ENCODE measurements at places on chromosomes 7 and 10.

GRCh38 chr10:31103112-31103511, 71.4 kb upstream of the ZNF438 start:
- DNase-seq, result no peak

DNA sequence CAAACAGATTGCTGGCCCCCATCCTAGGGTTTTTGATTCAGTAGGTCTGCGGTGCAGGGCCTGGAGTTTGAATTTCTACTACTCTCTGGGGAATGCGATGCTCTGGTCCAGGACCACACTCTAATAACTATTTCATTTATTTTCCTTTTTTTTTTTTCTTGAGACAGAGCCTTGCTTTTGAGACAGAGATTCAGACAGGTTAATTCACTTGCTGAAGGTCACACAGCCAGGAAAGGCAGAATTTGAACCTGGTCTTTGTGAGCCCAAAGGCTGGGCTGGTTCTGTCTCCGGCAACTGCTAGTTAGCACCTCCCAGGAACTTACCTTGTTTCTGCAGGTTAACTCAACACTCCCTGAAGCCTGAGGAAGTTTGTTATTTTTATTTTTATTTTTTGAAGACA, 11.5 kb downstream of the SPACDR start:
- no peak for DNase-seq

DNA sequence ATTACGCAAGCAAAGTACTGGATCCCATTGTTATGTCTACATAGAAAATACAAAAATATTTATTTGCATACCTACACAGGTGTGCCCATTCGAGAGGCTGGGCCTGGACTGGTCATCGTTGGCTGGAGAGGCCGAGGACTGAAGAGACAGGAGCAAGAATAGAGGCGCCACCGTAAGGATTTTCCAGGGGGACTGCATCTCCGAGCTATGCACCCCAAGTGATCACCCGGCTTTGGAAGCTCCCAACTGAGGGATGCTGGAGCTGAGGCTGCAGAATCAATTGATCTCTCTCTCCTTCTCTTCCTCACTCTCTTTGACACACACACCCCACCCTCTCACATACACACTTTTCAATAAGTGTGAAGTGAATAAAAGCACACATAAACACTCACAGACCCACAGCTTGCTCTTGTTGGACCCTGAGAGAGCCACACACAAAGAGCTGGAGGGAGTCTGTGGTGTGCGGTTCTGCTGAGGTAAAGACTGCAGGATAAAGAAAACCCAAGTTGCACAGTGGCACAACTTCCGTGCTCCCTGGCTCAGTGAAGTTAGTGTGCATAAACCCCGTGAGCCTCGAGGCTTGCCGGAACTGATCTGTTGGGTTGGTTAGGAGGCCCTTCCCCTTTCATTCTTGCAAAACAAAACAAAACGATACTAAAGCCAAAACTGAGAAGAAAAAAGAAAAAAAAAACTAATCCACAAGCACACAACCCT, at the start of gene AOAH:
Gene AOAH (minus strand): TSS at position 544 of the 714 bp plus-strand sequence. CDS start 346 bp downstream, at position 198.
- no peak for DNase-seq

- DNase-seq, result no peak
Observed at GRCh38 chr10:111018021-111018420, 58.8 kb upstream of the ADRA2A start.

DNA sequence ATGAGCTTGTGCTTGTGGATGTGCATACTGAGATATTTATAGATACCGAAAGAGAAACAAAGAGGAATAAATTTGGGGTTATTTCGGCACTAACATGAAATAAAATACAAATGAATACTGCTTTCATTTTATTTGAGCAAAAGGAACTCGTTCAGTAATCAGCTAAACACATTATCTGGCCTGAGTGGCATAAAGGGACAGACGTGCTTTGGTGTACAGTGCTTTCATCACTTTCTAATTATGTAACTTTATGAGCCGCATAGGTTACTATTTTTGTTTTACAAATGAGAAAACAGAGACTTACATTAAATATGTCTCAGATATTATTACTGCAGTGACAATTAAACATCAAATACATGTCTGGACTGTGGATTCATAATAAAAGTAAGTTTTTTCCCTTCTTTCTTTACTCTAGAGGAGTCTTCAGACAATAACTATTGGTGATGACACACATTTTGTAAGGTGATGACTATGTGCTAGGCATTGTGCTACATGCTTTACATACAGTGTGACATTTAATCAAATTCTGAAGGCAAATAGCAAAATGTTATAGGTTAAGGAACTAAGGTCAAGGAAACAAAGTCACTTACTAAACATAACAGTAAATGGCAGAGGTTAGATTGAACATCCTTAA, 503.3 kb downstream of the SORCS1 start:
- DNase-seq, result no peak

DNA sequence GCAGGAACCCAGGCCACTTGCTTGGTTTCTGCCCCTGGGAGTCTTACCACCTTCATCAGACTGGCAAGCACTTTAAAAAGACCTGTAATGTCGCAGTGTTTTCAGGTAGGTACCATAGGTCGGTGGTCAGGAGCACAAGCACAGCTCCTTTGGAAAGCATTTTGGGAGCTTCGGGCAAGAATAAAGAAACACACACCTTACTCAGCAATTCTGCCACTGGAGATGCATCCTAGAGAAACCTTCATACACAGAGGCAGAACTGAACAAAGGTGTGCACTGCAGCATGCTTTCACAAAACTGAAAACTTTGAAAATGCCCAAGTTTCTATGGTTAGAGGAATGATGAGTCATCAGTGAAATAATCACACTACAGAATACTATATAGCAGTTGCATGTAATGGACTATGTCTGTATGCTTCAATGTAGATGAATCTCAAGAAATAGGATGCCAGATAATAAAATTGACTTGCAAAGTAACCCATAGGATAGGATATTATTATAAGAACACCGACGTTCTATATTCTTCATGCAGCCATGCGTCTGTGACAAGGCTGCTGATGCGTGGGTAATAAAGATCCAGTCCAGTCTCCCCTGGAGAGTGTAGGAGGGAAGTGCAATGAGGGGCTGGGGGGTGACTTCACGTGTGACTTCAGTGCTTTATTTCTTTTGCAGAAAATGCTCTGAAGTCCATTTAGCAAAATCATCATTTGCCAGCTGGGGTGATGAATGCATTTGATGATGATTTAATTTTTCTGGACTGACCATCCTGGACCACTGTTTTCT, 309.5 kb downstream of the WDR37 start:
- DNase-seq, result no peak

DNA sequence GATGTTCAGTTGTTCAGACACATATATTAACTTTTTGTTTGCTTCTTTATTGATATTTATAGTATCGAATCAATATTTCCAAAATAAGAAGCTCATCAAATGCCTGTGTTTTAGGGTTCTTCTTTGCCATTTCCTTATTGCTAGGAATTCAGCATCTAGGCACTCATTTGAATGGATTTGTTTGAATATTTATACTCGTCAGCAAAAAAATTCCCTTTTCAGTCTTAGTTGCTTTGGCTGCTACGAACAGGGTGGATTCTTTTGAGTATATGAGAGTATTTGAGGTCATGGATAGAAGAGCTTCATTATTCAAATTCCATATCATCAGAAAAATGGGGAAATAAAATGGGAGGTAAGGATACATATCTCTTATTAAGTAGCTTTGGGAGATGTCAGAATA, 706.9 kb downstream of the NRG3 start:
- DNase-seq, result no peak

DNA sequence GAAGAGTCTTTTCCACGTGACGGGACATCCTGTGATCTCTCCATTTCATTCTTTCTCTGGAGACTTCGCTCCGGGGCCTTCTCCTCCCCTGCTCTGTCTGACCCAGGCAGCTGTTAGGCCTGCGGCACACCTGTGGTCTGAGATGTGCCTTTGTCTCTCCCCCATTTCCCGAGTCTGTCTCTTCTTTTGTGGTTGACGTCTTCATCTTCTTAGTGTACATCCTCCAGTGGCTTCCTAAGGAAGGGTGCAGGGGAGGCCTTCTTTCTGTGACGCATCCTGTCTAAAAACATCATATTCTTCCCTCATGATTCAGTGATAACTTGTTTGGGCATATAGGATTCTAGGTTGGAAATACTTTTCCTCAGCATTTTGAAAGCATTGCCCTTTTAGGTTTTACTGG, 17.2 kb upstream of the ATP6V0E2 start:
- DNase-seq, result no peak

GRCh38 chr10:98273057-98273850, 5.3 kb upstream of the LOXL4 start:
- DNase-seq, result no peak

DNA sequence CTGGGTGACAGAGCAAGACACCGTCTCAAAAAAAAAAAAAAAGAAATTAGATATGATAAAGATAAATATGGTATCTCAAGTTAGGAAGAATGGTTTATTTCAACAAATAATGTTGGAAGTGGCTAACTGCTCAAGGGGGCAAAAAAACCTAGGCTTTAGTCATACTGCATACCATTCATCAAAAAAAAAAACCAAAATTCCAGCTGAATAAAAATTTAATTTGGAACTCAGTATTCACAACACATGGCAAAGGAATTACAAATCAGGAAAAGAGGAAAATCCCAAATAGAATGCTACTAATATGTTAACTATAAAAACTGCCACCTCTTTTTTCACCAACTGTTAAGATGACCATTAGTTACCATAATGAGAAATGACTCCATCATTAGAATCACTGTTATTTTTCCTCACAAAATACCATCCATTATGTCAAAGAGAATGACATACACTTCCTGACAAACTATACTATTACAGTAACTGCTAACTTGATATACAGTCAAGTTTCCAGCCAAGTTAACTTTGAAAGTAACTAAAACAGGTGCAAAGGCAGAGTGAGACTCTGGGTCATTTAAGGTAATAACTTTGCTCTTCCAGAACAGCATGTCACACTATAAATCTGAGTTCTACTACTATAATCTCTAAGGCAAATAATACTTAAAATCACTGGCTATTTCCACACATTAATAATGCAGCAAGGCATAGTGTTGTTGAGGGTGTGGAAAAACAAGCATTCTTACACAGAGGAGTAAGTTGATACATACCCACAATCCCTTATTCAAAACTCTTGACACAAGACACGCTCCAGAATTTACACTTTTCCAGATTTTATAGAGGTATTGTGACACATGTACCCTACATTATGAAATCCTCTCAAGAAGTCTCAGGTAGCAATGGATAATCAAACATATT, 10.2 kb downstream of the KBTBD2 start:
- DNase-seq, result no peak

GRCh38 chr7:18828994-18829857, 288.2 kb downstream of the TWIST1 start:
- no peak for DNase-seq

GRCh38 chr10:44517635-44518034, 132.7 kb upstream of the CXCL12 start:
- DNase-seq, result no peak

GRCh38 chr10:103745341-103746247, 109.8 kb downstream of the SH3PXD2A start:
- DNase-seq, result no peak

- no peak for DNase-seq
Observed at GRCh38 chr7:74290553-74290950, 1.3 kb downstream of the CLIP2 start.

DNA sequence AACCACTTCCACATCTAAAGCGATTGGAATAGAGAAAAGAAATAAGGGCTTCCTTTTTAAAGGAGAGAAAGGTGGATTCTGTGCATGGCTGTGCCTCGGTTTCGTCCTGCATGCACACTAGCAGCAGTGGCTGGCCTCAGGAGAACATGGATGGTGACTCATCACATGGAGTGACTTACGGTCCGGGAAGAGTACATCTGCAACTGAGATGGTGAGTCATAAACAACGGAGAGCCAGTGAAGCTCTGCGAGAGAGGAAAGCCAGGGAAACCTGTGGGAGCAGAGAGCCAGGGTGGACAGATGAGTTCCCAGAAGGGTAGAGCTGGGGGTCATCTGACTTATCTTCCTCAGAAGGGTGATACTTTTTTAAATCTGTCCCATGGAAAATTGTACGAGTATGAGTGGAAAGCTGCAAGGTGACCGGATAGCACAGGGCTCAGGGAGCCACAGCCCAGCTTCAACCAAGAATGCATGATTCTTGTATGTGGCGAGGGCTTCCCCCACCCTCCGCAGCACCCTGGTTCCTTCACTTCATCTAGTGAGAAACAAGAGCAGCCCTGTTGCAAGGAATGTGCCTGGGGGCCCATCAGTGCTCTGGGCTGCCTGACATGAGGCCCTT, 259.1 kb downstream of the KLF6 start:
- peak; percentile 89 for DNase-seq

DNA sequence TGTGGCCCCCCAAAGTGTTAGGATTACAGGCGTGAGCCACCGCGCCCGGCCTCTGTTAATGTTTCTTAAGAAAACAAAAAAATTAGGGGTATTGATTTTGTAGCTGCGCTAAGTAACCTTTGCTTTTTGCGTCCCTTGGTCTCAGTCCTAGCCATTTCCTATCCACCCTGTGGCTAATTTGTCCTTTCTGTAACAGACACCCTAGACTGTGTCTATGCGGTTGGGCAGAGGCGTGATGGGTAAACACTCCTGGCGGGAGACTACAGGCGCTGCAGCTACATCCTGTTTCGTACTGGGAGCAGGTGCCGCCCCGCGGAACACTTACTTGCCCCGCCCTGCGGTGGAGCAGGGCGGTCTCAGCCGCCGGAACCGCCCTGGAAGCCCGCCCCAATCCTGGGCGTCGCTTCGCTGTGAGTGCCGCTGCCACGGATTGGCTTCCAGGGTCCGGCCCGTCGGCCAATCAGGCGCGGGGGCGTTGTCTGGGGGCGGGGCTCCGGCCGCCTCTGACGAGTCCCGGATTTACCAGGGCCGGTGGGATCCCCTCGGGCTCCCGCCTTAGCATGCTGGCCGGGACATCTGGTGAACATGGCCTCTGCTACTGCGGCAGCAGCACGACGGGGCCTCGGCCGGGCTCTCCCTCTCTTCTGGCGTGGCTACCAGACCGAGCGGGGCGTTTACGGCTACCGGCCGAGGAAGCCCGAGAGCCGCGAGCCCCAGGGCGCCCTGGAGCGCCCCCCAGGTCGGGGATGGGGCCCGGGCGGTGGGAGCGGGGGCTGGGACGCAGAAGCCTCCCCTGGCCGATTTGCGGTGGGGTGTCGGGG, at the start of gene DHTKD1:
Gene DHTKD1 (plus strand): TSS at position 506 of the 821 bp plus-strand sequence. CDS start 80 bp downstream, at position 586.
- DNase-seq, result peak; percentile 100

DNA sequence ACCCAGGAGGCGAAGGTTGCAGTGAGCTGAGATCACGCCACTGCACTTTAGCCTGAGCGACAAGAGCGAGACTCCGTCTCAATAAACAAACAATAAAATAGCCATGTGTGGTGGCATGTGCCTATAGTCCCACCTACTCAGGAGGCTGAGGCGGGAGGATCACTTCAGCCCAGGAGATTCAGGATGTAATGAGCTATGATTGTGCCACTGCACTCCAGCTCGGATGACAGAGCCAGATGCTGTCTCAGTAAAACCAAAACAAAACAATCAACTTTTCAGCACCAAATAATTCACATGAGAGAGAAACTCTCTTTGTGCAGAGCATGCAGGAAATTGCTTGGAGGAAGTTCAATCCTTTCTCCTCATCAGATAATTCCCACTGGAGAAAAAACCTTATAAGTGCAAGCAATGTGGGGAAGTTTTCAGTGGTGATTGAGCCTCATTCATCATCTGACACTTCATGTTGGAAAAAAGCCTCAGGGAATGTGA, 13.4 kb upstream of the FIS1 start:
- no peak for DNase-seq

GRCh38 chr10:677750-678661, 11.5 kb downstream of the DIP2C start:
- no peak for DNase-seq

Data from posterior cingulate gyrus (tissue), 11 donors.